ENCODE measurements at places on chromosomes 4 and X.

DNA sequence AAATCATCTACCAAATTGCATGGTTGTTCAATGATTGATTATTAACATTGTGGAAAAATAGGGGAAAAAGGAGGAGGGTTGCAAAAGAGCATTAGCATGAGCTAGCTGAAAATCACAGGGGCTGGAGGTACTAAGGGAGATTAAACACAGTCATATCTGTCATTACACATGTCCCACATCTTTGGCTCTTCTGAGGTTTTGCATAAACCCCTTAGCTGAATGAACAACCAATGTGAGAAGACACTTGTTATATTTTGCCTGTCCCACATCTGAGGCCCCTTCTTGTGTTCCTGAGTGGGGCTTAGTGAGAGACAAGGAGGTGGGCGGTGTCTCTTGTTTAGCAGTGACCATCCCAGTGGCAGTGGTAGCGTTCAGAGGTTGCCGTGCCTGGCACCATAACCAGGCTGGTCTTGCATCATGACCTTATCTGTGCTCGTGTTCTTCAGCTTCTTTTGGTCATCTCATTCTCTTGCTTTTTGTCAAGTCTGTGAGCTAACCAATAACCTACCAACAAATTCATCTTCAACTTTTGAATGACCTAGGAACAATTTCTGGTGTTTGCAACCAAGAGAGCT lies 95.6 kb downstream of the MID1IP1 start:
- no peak for DNase-seq

DNA sequence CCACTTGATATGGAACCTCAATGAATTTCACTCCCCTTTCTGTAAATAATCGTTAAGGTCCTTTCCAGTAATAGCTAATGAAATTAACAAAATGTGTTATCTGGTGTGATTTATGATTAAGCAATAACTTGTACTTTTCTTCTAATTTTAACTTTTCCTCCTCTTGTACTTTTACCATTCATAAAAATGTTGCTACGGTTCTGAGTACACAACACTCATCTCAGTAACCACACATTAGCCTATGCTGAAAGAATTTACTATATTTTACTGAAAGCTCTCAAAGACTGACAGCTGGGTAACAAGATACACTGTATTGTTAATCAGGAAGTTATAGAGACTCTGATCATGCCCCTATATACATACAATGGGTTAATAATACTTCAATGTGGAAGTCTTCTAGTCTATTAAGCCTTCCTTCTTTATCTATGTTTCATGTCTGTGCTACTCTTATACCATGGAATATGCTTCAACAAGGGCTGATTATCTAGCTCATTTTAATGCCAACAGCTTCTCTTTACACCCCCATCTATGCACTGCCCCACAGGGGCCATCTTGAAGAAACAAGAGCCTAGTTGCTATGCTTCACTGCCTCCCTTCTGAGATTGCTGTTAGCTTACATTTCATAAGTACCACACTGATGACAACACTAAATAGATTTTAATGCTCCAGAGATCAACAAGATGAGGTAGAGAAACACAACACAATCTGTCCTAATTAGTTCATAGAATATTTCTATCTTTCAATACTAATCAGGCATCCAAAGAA lies 39.1 kb downstream of the LAMP2 start:
- DNase-seq, result no peak

- no peak for DNase-seq
Observed at GRCh38 chr4:65063601-65064000, 606.7 kb downstream of the EPHA5 start.

DNA sequence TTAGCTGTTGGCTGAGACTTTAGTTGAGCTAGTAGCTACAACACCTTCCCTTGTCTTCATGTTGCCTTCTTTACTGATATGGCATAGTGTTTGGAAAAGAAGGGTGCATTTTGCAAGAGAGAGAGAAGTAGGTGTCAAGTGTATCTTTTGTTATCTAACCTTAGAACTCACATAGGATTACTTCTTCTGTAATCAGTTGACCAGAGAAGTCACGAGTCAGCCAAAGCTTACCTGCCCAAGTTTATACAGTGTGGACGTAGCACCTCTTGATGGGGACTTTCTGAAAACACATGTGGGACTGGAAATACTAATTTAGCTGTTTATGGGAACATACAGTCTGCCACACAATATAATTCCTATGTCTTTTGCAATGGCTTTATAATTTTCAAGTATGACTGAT lies 56.0 kb downstream of the UGT8 start:
- no peak for DNase-seq

DNA sequence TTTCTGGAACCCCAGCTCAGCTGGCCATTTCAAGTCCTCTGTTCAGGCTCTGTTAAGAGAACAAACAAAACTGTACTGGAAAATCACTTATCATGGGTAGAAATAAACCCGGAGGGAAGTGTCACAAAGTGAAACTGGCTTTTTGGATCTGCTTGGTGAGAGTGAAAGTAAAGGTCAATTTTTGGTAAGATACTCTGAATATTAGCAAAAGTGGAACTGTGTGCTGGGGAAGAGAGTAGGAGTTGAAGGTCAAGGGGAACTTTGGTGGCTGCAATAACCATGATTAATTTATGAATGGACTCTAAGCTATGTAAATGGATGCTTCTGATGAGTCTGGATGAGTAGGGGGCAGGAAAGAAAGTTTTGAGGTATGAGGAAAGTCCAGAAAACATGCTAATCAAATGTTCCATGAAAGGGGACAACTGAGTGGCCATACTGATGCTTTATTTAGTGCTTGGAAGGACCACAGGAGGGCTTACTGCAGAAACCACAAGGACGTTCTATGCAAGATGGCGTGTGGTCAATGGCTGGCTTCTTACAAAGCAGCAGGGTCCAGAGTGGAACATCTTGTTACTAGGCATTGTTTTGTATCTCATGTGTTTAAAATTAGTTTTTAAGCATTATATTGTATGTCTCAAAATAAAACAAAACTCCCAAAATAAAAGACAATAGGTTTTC lies 36.8 kb upstream of the TNIP3 start:
- DNase-seq, result no peak

GRCh38 chr4:87005369-87005689 lies 70.5 kb downstream of the AFF1 start:
- no peak for DNase-seq

DNA sequence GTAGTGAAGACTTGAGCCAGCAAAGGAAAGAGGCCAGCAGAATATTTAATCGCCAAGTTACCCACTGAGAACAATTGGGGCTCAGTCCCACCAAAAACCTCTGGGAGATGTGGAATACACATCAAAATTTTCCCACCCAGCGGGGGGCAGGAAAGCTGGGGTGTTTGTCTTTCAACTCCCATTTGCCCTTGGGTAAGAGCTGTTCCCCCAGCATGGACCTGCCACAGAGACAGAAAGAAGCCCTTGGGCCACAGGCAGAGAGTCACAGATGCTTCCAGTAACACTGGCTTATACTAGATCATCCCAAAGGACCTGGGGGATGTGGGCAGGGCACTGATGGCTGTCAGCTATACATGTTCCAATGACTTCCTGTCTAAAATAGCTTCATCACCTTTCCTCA lies 18.9 kb upstream of the FBXW7 start:
- DNase-seq, result no peak

- DNase-seq, result no peak
Observed at GRCh38 chr4:126564283-126564854, 1068.4 kb upstream of the INTU start.

DNA sequence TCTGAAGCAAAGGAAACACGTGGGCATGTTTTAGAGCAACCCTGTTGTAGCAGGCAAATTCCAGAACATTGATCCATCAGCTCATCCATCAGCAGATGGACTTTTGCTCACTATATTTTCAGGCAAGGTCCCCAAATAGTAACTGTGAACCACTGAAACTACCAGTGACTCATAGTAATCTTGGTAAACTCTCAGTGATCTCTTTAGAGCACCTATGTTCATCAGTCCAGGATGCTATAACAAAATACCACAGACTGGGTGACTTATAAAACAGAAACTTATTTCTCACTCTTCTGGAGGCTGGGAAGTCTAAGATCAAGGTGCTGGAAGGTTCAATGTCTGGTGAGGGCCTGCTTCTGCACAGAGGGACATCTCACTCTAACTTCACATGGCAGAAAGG lies 28.9 kb upstream of the BTC start:
- DNase-seq, result no peak

DNA sequence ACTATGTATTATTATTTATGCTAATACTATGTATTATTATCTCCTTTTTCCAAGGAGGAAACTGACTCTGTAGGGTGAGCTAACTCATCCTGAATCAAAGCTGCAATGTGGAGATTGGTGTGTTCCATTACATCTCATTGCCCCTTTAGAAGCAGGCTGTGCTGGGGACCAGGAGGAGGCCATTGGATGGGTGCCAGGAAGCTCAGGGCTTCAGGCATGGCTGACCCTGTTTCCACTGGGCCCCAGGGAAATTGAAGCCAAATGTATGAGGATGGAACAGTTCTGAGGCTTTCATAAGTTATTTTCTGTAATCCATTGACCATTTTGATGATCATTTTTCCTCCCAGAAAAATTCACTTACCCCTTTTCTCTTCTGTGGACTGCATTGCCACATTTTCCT lies 418.8 kb upstream of the ZFP42 start:
- DNase-seq, result no peak

- DNase-seq, result no peak
Observed at GRCh38 chrX:288561-288991, 7.4 kb downstream of the PLCXD1 start.

DNA sequence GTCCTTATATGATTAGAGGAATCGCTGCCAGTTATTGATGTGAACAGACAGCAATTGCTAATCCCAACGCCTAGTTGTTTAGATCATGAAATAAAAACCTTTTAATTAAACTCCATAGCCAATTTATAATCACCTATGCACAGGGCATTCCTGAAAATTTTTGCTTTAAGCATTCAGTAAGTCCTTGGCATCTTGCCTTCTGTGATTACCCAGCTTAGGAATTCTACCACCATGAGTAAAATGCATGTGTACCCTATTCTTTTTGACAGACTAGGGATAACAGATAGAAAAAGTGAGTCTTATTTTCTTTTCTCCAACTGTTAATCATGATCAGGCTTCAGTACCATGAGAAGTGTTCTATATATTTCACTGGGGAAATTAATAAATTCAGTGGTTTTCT lies 995.3 kb upstream of the GRIA3 start:
- no peak for DNase-seq

- no peak for DNase-seq
Observed at GRCh38 chrX:63930140-63930539, 145.1 kb upstream of the ARHGEF9 start.

DNA sequence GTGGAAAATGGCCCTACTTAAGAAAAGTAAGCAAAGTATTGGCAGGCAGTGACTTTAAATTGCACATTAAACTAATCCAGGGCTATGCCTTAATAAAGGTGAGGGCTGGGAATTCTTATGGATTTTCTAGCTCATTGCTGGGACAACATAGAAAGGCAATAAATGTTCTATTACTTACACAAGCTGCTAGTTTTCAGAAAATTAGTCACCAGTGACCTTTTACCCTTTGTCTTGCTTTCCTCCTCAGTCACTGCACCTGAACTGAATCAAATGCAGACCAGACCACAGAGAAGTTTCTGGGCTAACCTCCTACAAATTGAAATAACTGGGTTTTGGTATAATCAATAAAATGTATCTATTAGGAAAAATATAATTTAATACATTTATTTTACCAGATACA lies 694.4 kb upstream of the FAM241A start:
- no peak for DNase-seq

DNA sequence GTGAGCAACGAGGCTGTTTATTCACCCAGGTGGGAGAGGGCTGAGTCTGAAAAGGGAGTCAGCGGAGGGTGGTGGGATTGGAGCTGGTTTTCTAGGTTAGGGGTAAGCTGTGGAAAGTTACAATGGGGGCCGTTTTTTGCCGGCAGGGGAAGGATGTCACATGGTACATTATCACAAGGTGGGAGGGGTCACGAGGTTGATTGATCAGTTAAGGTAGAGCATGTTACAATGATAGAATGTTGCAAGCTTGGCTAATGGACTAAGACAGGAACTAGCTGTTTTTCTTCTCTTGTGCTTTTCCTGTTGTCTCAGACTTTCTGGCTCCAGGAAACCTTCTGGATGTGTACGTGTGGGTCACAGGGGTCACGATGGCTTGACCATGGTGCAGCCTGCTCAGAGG lies 536.3 kb upstream of the HTR2C start:
- DNase-seq, result no peak

GRCh38 chr4:149993030-149993429 lies 85.2 kb upstream of the DCLK2 start:
- no peak for DNase-seq

DNA sequence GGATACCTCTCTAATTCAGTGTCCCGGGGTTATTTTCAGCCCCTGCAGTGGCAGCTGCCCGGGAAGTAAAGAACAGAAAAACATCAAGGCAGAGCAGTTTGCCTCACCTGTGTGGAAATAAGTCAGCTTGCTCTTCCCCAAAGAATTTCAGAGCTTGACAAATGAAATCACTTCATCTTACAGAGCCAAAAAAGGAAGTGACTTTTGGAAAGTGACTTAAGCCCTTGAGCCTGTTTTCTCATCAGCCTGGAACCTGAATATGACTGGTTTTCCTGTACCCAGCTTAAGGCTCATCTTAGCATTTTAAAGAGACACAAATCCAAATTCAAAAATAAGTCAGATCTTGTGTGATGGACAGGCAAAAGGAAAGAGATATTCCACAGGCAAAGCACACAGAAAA lies 211.6 kb downstream of the RCHY1 start:
- DNase-seq, result no peak

GRCh38 chrX:50036426-50036825 lies 114.0 kb downstream of the CLCN5 start:
- DNase-seq, result no peak

DNA sequence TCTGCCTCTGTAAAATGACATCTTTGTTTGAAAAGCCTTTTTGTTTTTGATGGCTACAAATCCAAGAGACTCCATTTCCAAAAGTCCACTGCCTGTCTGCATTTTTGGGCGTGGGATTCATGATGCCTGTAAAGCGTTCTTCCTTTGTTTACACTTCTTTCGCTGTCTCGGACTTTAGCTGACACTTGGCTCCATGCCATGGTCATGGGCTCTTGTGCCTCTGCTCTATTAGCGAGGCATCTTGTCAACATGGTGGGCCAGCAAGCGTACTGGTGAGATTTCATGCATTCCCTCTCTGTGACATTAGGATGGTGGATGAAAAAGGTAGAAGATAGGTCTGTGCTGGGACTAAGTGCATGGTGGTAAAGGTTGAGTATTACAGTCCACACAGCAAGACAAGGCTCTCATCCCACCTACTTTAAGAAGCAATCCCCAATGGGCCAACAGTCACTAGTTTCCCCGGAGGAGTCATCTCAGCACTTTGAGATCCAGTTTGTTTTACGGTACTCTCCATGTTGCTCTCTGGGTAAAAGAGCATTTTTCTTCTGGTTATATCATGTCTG lies 298.2 kb upstream of the KLF3 start:
- no peak for DNase-seq

- no peak for DNase-seq
Observed at GRCh38 chr4:114603497-114603896, 4.9 kb downstream of the UGT8 start.

DNA sequence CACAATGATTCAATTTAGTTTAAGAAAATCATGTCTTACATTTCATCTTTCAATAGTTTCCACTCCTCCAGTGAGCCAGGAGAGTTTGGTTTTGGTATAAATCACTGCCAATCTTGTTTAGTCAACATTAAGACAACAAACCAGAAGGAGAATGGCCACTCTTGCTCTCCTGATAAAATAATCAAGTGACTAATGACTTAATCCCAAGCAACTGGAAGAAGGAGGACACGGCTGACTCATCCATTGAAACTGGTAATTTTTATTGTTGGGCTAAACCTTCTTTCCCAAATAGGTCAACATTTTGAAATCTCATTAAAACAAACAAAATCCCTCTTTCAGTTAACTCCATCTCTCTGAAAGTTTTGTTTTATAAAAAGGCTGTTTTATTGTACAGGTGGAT lies 230.2 kb downstream of the CLCN4 start:
- DNase-seq, result no peak

- no peak for DNase-seq
Observed at GRCh38 chr4:37725718-37726117, 39.5 kb upstream of the RELL1 start.

Measured in forelimb muscle (tissue), 1 donor.